ENCODE measurements at places on chromosomes 7 and 10.

DNA sequence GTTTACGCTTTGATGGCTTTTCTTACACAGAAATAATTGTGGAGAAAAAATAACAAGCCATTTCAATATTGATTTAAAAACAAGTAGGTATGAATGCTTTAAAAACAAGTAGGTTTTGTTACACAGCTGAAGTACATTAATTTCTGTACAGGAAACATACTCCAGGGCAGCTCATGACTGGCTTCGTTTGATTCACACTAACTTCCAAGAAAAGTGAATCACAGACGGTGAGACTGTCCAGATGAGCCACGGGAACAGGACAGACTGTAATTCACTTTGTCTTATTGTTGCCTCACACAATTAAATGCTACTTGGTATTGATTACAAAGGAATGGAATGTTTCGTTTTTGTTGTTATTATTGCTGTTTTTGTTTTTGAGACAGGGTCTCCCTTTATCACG, 26.6 kb upstream of the SNX10 start:
- DNase-seq, result no peak

GRCh38 chr10:10794046-10794445, 223.6 kb upstream of the CELF2 start:
- no peak for DNase-seq

- no peak for DNase-seq
Observed at GRCh38 chr7:25215694-25216335, 12.5 kb downstream of the NPVF start.

DNA sequence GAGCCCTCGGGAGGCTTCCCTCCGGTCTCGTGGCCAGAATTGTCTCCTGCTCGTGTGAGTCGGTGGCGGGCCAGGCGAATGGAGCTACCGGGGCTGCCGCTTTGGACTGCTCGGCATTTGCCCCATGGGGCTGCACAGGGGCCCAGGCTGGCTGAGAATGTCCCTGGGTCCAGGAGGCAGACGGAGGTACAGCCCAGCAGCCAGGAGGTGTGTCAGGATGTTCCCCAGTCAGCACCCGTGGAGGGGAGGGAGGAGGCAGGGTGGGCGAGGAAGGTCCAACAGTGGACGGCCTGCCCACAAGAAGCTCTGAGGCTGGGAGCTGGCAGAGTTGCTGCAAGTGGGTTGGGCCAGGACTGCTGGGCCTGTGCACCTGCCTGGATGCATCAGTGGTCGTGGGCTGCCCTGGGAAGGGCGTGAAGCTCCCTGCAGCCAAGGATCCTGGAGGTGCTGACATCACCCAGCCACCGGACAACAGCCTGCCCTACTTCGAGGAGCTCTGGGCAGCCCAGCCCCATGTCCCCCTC, 46.4 kb downstream of the PDGFA start:
- DNase-seq, result peak; percentile 11

DNA sequence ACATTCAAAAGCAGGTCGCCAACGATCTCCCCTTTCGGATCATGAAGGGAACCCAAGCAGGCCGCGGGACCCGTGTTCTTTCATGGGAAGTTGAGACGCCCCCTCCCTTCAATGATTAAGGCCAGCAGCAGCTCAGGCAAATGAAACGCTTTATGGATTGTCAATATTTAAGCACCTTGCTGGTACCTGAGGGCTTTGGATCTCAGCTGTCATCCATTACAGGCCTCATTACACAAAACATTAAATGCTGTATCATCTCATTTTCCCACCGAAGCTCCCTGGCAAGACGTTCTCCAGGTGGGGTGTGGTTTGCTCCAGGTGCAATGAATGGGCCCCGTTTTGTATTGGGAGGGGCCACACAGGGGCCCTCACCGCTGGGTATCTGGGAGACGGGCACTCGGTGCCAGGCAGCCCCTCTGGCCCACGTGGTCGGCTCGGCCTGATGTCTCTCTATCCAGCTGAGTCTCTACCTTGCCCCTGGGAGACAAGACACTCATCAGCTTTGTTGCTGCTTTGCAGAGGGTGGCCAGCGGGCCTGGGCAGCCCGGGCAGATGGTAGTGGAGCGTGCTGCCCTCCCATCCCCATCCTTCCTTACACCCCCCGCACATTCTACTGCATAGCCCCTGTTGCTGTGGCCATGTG, 456.1 kb upstream of the FOXK1 start:
- no peak for DNase-seq

DNA sequence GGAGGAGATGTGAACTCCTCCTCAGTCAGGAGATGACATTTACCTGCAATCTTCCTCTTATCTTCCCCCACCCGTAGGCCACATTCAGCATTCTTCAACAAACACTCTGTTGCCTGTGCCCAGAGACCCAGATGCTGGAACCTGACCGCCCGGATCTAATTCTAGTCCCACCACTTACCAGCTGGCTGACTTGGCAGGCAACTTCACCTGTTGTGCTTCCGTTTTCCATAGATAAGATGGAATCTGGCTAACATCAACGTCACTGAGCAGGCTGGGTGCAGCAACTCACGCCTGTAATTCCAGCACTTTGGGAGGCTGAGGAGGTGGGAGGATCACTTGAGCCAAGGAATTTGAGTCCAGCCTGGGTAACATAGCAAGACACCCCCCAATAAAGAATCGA, 21.3 kb upstream of the FXYD4 start:
- DNase-seq, result no peak

- DNase-seq, result no peak
Observed at GRCh38 chr7:40546616-40547501, 412.1 kb downstream of the SUGCT start.

GRCh38 chr7:127847641-127848040, 183.6 kb downstream of the LRRC4 start:
- DNase-seq, result no peak

GRCh38 chr10:133476641-133476990, 22.9 kb downstream of the SCART1 start:
- DNase-seq, result no peak

GRCh38 chr10:3528823-3529403, 256.1 kb downstream of the KLF6 start:
- DNase-seq, result no peak

- no peak for DNase-seq
Observed at GRCh38 chr10:58063861-58064480, 203.7 kb downstream of the IPMK start.

GRCh38 chr10:66927971-66928770, 2.3 kb downstream of the LRRTM3 start:
- DNase-seq, result peak; percentile 23

Measured in WTC11 (cell line).